NCI-H446 treated with DMSO at 0.1 percent for 48 hours (cell line): ENCODE measurements at places on chromosomes 2 and 18.
A peak's percentile ranks its signal among the peaks of the same experiment; 100 is the strongest.

- DNase-seq, result no peak
Observed at GRCh38 chr2:158667586-158667985, 127.5 kb upstream of the DAPL1 start.

GRCh38 chr18:76722224-76723061 lies 99.9 kb upstream of the ZNF236 start:
- DNase-seq, result no peak

DNA sequence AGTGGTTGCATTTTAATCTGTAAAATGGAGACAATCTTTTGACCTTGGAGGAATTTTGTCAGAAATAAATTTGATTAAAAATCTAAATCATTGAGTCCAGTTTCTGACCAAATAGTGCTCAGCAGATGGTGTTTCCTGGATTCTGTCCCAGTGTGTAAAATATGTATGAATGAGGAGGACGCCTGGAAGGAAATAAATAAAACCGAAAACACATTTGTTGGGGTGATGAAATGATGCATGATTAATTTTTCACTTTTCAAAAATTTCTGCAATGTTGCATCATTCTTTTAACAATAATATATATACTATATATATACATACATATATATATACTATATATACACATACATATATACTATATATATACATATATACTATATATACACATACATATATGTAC lies 261.1 kb upstream of the TRIB2 start:
- peak; percentile 3 for DNase-seq

DNA sequence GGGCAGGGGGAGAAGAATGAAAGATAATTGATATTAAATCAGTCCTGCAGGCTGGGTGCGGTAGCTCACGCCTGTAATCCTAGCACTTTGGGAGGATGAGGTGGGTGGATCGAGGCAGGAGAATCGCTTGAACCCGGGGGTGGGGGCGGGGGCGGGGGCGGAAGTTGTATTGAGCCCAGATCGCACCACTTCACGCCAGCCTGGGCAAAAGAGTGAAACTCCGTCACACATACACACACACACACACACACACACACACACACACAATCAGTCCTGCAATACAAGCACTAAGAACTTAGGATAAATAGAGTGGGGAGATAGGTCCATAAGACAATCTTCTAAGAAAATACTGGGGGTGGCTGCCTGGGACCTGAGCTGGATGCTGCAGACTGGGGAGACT lies 15.1 kb upstream of the PKDCC start:
- DNase-seq, result no peak

GRCh38 chr2:48306409-48307284 lies 223.3 kb upstream of the STON1 start:
- DNase-seq, result no peak

- no peak for DNase-seq
Observed at GRCh38 chr2:75238670-75239330, 39.5 kb upstream of the TACR1 start.

- DNase-seq, result no peak
Observed at GRCh38 chr2:201891676-201892075, 85.3 kb downstream of the CDK15 start.

DNA sequence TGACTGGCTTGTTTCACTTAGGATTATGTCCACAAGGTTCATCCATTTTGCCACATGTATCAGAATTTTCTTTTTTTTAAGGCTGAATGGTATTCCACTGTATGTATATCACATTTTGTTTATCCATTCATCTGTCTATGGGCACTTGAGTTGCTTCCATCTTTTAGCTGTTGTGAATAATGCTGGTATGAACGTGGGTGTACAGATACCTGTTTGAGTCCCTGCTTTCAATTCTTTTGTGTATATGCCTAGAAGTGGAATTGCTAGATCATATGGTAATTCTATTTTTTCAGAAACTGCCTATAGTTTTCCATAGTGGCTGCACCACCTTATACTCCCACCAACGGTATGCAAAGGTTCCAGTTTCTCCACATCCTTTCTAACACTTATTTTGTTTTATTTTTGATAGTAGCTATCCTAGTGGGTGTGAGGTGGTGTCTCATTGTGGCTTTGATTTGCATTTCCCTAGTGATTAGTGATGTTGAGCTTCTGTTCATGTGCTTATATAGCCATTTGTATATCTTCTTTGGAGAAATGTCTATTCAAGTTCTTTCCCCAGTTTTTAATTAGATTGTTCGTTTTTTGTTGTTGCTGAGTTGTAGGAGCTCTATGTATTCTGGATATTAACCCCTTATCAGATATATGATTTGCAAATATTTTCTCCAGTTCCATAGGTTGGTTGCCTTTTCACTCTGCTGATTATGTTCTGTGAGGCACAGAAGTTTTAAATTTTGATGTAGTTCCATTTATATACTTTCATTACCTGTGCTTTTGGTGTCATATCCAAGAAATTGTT lies 40.7 kb downstream of the TTC39C start:
- no peak for DNase-seq
